CD4-positive, alpha-beta T cell treated with Interleukin-15 for 4 hours (primary cell): ENCODE measurements at places on chromosomes 12 and 14.

- DNase-seq = peak; percentile 46
Observed at GRCh38 chr12:94140556-94140955, 7.8 kb upstream of the PLXNC1 start.

GRCh38 chr12:120851444-120851843 is 52.7 kb downstream of the SPPL3 start:
- no peak for DNase-seq

DNA sequence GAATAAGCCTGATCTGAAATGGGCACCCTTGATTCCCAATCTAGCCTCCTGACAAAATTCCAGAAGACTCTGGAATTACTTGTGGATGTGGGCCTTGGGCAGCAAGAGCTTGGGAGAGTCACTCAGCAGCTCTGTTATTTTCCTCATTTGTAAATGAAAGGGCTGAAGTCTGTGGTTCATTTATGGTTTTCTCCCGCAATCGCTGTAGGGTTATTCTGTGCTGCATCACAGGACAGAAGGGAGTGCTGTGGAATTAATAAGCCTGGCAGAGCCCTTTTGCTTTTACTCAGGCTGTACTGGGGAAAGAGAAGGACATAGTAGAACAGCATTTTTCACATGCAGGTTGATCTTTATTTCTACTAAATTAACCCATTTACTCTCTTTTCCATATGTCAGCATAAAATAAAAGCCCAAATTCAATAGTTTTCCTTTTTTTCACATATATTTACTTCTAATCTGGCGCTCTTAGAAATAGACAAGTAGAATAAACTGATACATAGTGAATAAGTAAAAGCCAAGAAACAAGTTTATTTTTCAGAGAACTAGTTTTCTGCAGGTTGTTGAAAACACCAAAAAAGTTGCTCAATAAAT is 49.2 kb downstream of the DUSP16 start:
- DNase-seq = no peak

DNA sequence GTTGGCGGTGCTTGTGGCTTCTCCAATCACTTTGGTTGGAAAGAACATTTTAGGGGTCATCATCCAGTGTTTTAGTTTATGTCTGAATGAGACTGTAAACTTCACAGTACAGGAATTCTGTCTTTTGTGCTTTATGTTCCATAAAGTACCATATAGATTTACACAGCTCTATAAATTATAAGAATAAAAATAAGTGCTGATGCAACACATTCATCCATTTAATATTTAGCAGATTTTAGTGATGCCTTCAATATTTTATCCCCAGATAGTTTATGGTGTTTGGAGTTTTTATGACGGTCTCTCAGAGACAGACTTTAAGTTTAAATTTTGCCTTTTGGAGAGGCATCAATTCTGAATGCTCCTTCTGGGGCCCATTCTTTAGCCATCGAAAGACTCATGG is 385.2 kb downstream of the ATP23 start:
- DNase-seq = no peak

DNA sequence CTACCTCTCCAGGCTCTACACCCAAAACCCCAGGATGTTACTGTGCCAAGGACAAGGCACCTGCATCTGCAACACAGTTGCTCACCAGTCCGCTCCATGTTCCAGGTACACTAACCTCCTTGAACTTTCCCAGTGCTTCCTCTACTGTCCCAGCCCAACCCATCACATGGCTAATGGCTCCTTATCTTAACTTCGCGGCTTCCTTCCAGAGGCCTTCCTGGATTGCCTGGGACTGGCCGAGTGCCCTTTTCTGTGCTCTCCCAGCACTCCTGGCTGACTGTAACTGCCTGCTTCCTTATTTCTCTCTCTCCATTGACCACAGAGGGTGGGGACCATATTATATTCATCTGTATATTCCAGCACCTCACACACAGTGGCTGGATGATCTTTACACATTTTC is 20.9 kb downstream of the POMT2 start:
- DNase-seq = no peak

DNA sequence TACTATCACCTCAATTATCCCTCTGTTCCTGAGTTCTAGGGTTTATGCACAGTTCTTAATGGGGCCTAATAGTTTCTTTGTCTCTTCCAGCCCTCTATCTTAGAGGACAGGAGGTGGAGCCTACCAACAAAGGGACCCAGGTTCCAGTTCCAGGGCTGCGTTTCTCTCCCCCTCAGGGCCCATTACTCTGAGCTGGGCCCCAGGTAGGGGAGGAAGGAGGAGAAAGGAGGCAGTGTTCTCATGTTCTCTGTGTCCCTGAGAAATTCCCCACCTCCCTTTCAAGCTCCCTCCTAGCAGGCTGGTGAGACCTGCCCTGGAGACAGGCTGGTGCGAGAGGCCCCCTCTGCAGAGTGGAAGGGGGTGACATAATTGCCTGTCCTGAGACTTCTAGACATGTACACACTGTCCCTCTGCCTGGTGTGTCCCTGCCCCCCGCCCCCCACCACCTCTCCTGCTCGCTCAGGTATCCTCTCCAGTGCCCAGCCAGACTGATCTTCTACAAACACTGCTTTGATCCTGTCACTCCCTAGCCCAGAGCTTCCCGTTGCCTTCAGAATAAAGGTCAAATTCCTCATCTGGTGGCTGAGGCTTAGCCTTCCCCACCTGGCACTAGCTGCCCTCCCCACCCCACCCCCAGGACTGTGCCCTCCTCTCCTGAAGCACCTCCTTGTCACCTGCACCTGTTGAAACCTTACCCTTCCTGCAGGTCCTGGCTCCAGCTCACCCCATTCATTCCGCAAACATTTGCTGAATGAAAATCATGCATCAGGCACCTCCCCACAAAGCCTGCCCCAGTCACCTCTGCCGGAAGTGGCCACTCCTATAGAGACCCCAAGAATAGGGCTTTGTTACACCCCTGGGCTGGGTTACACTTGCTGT is 21.1 kb upstream of the KRT8 start:
- DNase-seq = no peak
